Stimulated activated CD4-positive, alpha-beta T cell treated with anti-CD3 and anti-CD28 coated beads, Interleukin-1b, Interleukin-23, amount 100 ng/mL, for 24 hours (primary cell): ENCODE measurements at places on chromosomes 5 and 9.

GRCh38 chr5:151016700-151017099 is 3.7 kb upstream of the GPX3 start:
- DNase-seq: no peak

GRCh38 chr5:17113174-17113958 is 104.1 kb upstream of the BASP1 start:
- DNase-seq: no peak

DNA sequence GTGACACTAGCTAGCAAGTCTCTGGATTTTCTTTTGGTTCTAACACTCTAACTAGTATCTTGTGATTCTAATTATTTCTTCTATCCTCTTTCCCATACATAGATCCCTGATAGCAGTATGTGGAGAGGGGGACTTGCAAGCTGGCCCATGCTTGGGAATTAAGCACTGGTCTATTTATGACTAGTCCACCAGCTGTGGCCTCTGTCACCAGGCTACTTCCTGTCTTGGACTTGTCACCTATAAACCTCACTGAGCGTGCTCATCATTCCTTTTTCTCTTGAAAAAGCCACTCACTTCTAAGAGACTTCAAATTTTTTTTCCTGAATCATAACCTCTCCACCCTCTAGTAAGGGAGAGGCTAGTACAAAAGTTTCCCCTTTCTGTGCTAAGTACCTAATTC is 32.3 kb upstream of the MAMDC2 start:
- DNase-seq: no peak

- no peak for DNase-seq
Measured at GRCh38 chr5:74136276-74136825, 504.2 kb downstream of the ENC1 start.

DNA sequence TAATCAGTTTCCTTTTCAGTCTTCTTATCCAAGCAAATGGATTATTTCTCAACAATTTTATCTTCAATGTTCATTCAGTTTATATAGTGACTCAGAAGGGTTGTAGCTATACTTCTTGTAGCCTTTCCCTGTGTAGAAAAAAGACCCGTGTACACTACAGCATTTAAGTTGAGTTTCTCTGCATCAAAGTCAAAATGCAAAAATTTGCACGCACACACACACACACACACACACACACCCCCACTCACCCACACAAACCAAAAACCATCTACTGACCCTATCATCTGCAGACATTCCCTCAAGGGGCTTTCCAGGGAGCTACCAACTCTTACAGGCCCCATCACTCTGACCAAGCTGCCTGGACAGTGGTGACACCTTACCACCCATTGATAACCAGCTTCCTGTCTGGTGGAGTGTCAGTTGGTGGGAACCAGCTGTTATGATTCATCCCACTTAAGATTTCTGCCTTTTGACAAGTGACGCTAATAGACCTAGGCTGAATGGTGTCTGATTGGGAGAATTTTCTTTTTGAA is 12.2 kb upstream of the ELL2 start:
- no peak for DNase-seq

DNA sequence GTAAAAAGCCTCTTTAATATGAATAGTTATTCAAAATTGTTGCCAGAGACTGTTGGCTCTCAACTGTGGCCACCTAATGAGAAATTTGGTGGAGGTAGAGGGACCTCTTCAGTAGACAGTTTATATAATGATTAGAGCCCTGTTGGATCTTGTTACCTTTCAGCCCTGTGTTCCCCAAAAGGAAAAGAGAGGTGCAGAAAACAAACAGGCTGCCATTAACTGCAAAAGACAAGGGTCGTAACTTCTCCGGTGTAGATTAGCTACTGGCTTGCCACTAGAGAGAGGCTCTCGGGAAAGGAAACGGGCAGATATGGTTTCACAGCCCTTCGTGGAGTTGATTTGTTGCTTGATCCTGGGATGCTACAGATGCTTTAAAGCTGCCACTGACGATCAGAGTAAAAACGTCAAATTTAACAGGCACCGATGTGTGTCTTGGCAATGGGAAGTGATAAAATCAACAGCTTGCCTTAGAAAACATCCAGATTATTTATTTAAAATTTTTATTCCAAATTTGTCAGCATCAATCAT is 7.8 kb downstream of the FST start:
- DNase-seq: no peak

DNA sequence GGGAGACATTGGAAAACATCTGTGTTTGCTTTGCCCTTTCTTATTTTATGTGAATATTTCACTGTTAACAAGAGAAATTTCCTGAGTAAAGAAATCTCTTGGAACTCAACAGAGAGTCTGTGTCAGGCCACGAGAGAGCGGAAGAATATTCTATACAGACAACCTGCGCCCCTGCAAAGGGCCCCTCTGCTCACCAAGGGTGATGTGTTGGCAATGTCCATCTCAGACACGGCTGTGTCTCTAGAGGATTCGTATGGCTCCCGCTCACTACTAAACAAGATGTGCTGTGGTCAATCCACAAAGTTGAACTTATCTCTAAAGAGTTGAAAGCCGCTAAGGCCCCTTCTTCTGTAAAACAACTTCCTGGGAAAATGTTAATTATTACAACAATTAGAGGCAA is 241.0 kb upstream of the IRX1 start:
- no peak for DNase-seq

GRCh38 chr5:32443541-32444430 is 754 bp downstream of the ZFR start:
- DNase-seq: peak; percentile 38

DNA sequence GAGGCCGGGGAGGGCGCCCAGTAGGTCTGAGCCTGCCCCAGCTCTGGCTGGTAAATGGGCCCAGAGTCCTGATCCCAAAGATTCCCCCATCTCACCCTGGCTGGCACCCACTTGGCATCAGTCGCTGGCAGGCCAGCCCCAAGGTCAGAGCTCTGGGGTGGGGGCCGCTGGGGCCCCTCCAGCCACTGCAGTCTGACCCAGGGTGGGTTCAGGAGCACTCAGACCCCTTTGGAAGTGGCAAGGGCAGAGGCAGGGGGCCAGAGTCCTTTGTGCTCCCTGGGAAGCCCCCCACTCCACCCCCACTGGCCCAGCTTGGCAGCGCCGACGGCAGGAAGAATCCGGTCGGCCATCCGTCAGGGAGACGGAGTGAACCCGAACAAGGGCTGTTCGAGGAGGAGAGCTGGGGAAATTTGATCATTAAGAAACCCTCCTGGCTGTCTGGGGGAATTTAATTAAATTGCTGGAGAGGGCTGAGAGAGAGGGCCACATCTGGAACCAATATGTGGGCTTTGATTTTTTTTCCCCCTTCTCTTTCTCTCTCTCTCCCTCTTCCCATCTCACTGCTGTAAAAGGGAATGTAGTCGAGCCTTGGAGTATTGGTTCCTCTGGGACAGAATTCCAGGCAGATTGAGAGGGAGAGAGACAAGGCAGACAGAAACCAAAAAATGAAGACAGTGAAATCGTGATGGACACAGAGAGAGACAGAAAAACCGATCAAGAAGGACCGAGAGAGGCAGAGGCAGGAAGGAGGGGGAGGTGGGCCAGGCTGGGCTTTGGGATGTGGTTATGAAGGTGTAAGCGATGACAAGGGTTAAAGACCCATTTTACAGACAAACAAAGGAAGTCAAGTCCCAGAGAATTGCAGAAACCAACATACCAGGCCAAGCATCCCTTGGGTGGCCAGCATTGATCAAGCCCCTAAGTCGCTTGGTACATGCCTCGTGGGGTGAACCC is 8.1 kb upstream of the ASB6 start:
- no peak for DNase-seq

GRCh38 chr9:127185931-127186781 is 63.7 kb upstream of the ANGPTL2 start:
- no peak for DNase-seq

DNA sequence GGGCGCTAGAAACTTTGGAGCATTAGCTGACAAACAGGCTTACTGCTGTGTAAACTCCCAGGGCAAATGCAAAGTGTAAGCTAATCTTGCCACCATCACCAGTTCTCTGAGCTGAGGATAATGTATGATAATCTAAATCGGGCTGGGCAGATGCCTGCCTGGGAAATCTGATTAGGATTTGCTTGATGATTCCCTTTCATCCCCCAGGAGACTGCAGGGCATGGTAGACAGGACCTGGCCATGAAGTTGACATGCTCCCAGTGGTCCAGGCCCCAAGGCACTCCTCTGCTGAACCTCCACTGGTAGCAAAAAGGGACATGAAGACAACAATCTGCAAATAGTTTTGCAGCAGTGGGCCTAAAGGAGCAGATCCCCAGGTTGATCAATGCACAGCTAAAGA is 317.5 kb downstream of the SPOCK1 start:
- no peak for DNase-seq

DNA sequence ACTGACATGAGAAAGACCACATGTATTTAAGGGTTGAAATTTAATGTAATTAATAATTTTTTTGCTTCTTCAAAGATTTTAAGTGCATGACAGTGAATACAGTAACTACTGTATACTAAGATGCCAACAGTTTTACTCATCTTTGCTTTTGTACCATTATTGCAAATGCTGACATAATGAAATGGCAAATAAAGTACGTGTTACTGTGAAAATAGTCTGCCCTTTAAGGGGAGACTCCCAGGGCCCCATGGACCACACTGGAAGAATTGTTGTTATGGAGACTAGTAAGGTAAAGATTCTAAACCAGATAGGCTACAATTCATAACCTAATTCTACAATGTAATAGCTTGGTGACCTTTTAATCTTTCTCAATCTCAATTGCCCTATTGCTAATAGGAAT is 84.7 kb downstream of the NR3C1 start:
- DNase-seq: no peak

DNA sequence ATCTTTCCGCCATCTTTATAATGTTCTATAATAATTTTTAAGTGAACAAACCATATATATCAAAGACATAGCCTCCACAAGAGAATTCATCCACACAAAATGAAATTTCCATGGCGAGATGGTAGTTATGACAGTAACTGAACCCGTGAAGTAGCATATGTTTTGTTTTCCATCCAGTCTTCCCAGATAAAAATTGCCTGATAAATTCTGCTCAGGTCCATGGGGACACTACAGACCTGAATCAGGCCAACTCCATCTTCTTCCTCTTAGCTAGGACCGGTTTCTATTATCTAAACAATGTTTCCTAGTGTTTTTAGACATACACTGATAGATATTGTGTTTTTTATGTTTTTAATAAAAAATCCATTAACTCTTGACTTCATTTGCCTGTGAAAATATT is 235.7 kb downstream of the PLK2 start:
- no peak for DNase-seq

DNA sequence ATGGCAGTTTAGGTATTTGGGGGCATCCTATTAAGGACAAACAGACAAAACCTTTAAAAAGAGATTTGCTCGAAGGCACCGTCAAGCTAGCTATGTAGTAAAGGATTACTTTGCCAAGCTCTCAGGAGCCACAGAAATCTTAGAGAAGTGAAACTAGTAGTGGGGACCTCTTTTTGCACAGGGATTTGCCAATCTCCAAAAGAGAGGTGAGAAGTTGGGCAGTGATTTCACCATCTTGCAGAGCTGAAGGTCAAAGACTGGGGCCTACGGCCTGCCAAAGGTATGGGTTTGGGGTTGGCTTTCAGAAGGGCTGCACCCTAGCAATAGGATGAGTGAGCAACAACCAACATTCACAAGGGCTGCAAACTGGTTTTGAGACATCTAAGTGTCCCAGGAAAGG is 1.6 kb upstream of the FCN1 start:
- no peak for DNase-seq

DNA sequence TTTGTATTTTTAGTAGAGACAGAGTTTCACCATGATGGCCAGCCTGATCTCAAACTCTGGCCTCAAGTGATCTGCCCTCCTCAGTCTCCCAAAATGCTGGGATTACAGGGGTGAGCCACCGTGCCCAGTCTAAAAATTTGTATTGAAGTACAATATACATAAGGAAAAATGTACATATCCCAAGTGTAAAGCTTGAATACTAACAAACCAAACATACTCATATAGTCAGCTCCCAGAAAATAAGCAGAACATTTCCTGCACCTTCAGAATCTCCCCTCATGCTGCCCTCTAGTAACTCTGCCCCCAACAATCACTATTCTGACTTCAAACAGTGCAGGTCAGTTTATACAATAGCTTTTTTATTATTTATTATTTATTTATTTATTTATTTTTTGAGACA is 1.6 kb upstream of the NOL6 start:
- DNase-seq: no peak
